Heart left ventricle (tissue), 16 donors: ENCODE measurements at places on chromosomes 7 and 10. TPM values are rescaled to one million over a fixed set of nuclear protein-coding genes. Genes with fewer than 3 reads are reported as not detected.

Gene ACTR3C
- total RNA-seq = 2.3 TPM

DNA sequence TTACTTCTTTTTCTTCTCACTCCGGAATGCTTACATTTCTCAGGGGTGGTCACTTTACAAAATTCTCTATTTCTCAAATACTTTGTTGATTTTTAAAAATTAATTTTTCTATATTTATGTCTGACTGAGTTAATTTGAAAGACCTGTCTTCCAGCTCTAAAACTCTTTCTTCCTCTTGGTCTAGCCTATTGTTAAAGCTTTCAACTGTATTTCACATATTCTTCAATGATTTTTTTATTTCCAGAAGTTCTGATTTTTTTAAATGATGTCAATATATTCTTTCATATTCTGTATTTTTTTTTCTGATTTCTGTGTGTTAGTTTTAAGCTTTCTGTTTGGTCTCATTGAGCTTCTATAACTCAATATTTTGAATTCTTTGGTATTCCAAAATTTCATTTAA, 27.3 kb upstream of the AKR1C2 start:
- H3K36me3 ChIP-seq = no peaks in the 10 kb centered on the region
- H3K4me3 ChIP-seq = no peak overlapping the region
- H3K27ac ChIP-seq = no peak overlapping the region

- H3K4me3 ChIP-seq = no peak overlapping the region
- no peaks in the 10 kb centered on the region for H3K36me3 ChIP-seq
- no peaks in the 10 kb centered on the region for H3K27me3 ChIP-seq
- no peak for DNase-seq
Measured at GRCh38 chr10:3926675-3927525, 141.9 kb upstream of the KLF6 start.

DNA sequence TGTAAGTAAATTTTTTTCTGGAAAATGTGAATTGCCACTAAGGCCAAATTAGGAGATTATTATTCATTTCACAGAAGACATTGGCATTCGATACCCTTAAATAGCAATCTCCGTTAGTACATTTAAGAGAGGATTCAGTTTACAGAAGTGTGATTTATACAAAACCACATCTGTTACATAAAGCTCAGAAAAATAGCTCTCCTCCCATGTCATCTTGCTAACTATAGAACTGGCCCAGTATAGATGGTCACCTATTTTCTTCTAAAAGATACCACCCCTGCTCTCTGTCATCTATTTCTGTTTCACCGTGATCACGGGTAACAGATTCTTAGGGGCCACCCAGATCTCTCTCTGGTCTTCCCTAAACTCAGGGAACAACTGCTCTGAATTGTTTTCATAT, 119.1 kb downstream of the HIP1 start:
- H3K27ac ChIP-seq = no peak overlapping the region
- H3K4me3 ChIP-seq = no peak overlapping the region
- peaks cover 10% of the 10 kb centered on the region for H3K4me1 ChIP-seq
- H3K27me3 ChIP-seq = no peaks in the 10 kb centered on the region
- DNase-seq = no peak

DNA sequence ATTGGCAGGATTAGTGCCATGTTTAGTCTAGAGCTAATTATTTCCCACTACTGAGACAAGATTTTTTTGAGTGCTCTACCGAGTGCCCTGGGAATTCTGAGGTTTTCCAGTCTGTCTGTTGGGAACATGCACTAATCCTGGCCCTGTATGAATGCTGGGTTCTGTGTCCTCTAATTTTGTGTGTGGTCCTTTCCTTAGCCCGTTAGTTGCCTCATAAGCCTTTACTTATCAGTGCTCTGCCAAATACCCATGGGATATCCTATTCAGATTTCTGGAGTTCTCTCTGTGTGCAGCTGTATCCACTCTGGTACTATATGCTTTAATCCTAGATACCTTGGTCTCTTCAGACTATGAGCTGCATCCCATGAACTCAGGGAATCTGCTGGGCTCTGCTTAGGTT, 13.1 kb downstream of the CSGALNACT2 start:
- no peak overlapping the region for H3K27ac ChIP-seq
- H3K4me3 ChIP-seq = no peak overlapping the region
- DNase-seq = no peak
- H3K27me3 ChIP-seq = no peaks in the 10 kb centered on the region
- H3K36me3 ChIP-seq = no peaks in the 10 kb centered on the region
- no peaks in the 10 kb centered on the region for H3K4me1 ChIP-seq
